NCI-H1417 (cell line): ENCODE measurements at places on chromosomes 6 and 20.

GRCh38 chr6:161360520-161360919 lies 86.7 kb upstream of the AGPAT4 start:
- DNase-seq: no peak

GRCh38 chr6:56938649-56939191 lies 16.2 kb upstream of the BEND6 start:
- no peak for DNase-seq

GRCh38 chr6:3432416-3432815 lies 24.4 kb downstream of the SLC22A23 start:
- DNase-seq: no peak

- no peak for DNase-seq
These were observed 819 bp upstream of the MTRF1L start for GRCh38 chr6:153003366-153003690.

DNA sequence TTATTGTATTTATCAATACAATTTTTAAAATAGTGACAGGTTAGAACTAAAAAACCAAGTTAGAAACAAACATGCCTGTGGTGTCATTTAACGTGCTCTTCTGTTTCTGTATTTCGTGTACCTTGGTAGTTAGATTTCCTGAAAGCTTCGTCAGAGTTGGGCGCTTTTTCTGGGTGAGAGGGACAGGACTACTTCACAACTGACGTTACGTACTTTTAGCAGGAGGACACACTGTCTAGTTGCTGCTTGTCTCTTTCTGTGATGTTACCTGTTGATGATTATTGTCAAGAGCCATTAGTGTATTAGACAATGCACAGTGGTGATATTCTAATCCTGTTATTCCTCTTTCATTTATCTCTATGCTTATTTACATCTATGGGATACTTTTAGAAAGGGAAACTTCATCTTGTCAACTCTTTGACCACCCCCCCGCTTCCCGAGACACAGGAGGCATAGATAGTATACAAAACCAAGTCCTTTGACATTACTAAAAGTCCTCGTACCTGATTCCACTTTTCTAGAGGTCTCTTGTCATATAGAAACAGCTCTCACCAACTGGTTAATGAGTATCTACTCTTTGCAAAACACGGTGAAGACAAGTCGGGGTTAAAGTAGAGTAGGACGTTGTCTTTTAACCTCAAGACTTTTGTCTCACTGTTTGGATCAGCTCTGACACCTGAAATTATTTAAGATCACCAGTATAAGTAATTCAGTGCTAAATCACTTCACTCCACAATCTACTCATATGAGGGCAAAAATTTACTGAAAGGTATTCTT lies 96.3 kb downstream of the LYRM2 start:
- no peak for DNase-seq

DNA sequence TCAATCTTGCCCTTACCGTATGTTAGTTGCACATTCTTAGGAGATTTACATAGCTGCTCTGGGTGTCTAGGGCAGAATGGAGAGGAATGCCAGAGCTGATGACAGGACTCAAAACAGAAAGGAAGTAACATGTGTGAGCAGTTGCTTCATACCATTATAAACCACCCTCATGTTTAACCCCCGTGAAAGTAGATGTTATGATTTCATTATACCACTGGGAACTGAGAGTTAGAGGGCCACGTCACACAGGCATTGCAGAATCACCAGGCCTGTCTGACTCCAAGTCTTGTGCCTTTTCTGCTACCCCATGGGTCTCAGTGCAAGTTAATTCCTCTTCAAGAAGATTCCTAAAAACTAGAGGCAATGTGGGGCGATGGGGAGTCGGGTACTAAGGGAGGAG lies 23.5 kb upstream of the SIM1 start:
- DNase-seq: no peak

GRCh38 chr6:126367849-126368248 lies 27.9 kb downstream of the CENPW start:
- DNase-seq: no peak

- no peak for DNase-seq
These were observed 193.1 kb downstream of the ATXN1 start for GRCh38 chr6:16568128-16568527.

DNA sequence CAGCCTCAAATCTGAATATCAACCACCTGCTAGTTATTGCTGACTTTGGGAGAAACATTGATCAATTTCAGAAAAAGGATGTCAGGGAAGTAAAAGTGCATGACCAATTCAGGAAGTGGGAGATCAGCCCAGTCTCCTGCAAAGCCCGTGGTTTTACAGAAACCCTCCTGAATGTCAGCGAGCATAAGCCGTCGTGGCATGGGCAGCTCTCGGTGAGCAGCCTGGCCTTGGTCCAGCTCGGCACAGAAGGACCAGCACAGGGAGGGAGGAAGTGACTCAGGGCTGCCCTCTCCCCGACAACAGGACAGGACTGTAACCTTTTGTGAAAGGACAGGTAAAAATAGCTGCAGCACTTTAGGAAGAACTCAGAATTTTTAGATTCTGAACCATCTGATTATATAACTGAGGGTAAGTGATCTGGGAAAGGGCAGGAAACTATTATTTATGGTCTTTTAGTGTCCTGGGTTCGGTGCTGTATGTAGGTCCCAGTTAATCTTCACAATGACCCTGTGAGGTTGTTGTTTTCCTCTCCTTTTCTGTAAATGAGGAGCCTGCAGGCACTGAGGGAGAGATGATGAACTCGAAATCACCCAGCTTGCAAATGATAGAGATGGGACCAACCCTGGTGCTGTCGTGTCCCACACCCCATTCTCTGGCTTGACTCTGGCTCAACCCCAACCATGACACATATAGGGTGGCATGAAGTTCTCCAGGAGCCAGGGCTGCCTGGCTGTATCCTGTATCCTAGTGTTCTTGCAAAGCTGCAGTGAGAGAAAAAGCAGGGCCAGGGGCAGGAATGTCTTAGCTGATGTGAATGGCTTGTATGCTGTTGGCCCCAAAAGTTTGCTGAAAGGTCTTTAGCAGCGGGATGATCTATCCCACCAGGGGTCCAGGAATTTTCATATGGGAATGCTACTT lies 37.6 kb downstream of the NRN1 start:
- DNase-seq: no peak

- DNase-seq: no peak
These were observed 149.3 kb downstream of the PTPRK start for GRCh38 chr6:128371136-128371535.

DNA sequence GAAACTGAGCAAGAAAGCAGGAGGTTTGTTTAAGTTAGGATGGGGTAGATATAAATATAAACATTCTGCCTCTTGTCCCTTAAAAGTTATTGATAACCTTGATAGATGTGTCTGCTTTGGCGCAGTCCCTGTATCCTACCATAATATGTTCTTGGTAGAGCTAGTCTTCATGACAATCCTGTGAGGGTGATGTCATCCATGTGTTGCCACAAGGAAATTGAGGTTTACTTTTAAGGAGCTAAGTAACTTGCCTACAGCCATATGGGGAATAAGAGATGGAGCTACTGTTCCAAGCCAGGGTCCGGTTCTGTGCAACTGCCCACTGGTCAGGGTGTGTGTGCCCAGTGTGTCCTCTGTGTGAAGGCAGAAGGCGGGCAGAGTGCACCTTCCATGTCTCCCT lies 78.5 kb downstream of the SSR1 start:
- no peak for DNase-seq

DNA sequence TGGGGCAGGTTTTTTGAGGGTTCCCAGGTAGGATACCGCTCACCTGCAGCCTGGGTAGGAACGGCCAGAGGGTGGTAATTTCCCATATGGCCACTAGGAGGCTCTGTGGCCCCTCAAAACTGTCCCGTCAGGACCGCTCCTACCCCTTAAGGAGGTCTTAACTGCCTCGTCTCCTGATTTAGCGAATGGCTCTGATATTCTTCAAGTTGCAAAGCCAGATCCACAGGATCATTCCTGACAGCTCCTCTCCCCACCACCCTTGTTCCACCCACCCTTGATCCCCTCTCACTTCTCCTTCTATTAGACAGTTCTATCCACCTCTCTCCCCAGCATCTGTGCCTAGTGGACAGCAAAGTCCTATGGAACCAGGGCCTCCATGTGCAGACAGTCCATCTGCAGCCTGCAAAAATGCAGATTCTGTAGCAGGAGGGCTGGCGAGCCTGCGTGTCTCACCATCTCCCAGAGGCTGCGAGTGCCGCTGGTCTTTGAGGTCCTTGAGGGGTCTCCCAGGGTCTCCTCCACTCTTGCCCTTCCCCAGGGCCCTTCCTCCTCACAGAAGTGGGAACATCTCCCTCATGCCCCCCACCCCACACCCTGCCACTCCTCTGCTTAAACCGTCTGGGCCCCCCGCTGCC lies 34.3 kb upstream of the ZBP1 start:
- DNase-seq: peak; percentile 29

- no peak for DNase-seq
These were observed 355.9 kb downstream of the BTBD9 start for GRCh38 chr6:38283734-38284362.

- no peak for DNase-seq
These were observed 167.7 kb downstream of the DOK5 start for GRCh38 chr20:54642864-54643667.

DNA sequence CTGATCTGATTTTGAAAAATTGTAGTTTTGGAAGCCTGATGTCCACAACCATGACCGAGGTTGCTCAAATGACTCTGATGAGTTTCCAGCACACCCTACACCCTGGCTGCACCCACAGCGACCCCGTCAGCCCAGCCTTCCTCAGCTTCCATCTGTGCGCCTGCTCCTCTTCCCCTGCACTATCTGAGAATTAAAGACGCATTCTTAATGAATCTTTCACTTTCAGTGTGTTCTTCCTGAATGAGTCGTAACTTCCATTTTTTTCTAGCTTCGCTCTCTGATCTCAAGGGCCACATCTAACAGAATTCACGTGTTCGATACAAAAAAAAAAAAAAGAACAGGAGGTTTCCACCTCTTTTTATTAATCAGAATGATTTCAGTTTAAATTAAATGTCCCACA lies 21.3 kb upstream of the RREB1 start:
- no peak for DNase-seq

DNA sequence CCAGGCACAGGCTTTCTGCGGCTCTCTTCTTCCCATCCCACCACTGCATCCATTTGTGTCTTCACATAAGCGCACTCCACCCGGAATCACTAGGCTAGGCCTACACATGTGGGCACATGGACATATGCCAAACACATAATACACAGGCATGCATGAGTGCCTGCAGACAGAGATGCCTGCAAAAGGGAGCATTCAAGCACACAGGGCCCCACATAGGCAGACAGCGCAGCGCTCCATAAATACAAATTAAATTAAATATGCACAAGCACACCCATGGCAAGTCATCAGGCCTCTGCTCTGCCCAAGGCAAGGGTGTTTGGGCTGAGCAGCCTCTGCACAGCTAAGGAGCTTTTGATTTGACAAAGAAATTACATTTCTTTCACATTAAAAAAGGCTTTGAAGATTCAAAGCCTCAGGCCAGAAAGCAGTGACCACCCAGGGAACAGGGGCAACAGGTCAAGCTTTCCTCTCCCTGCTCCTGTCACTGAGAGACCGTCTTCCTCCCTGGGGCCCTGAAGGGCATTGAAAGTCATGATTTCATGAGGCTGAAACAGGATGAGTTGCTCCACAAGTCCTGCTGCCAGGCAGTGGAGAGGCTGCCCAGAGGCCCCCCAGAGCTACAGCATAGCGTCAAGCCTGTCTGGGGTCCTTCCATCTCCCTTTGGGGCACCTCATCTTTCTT lies 134.2 kb upstream of the LRFN2 start:
- DNase-seq: no peak

- no peak for DNase-seq
These were observed 1.8 kb upstream of the WRNIP1 start for GRCh38 chr6:2763345-2763841.

DNA sequence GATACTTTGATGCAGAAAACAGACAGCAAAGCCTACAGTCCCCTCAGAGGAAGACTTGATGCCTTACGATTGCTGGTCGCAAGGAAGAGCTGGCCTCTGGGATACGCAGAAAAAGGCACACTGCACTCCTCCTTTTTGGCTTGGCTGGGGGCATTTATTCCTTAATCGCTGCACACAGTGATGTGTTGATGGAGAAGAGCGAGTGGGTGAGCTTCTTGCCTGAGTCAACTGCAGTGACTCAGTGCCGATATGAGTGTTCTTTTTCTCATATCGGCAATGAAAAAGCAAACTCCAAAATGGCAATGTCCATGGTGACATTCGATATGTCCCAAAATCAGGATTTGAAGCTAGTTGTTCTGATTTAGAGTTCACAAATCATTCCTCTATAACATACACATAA lies 794.8 kb downstream of the HACE1 start:
- no peak for DNase-seq

GRCh38 chr20:63056236-63057170 lies 49.7 kb upstream of the BHLHE23 start:
- DNase-seq: peak; percentile 40
